Ovary (tissue), 10 donors: ENCODE measurements at places on chromosomes 5 and 9. TPM values are rescaled to one million over a fixed set of nuclear protein-coding genes. Genes with fewer than 3 reads are reported as not detected.
A peak's percentile ranks its signal among the peaks of the same experiment; 100 is the strongest.

DNA sequence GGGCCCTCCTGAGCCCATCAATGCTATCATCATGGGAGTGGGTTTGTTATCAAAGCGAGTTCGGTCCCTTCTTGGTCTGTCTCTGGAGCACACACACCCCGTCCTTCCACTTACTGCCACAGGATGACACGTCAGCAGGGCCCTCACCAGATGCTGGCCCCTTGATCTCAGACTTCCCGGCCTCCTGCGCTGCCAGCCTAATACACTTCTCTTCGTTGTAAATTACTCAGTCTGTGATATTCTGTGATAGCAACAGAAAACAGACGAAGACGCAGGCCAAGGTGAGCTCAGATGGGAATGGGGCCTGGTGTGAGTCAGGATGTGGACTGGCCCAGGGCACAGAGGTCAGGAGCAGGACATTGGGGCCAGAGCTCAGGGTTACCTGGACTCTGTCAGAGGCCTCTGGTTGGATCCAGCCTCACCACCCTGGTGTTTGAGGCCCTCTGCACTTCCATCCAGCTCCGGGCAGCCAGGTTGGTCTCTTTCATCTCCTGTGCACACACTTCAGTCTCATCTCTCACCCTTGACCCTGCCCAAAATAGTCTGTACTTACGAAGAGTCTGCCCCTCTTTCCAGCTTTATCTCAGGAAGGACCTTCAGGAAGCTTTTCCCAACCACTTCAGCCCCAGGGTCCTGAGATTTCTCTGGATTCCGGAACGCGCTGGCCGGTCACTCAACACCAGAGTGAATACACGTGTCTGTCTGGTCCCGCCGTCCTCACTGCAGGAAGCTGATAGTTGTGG, 26.0 kb upstream of the CNOT6 start:
- no peak for DNase-seq
- no peak overlapping the region for H3K27ac ChIP-seq
- H3K4me3 ChIP-seq, result no peak overlapping the region
- no peaks in the 10 kb centered on the region for H3K27me3 ChIP-seq
- H3K36me3 ChIP-seq, result no peaks in the 10 kb centered on the region

DNA sequence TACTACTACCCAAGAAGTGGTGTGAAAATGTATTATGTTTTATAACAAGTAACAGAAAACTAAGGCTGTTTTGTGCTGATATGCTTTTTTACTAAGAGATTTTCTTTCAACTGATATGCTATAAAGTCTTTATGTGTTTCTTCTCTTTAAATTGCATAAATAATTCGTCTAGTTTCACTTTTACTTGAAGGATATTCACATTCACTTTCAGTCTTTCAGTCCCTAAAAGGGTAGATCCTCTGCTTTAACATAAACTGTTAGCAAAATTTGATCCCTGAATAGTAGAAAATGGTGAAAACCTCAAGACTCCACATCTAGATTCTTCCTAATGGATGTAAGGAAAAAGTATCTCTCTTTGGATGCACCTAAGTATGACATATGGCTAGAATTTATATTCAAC, 69.0 kb upstream of the FST start:
- DNase-seq, result no peak
- H3K36me3 ChIP-seq, result no peaks in the 10 kb centered on the region
- H3K4me1 ChIP-seq, result no peaks in the 10 kb centered on the region
- H3K4me3 ChIP-seq, result no peak overlapping the region
- H3K27ac ChIP-seq, result no peak overlapping the region

DNA sequence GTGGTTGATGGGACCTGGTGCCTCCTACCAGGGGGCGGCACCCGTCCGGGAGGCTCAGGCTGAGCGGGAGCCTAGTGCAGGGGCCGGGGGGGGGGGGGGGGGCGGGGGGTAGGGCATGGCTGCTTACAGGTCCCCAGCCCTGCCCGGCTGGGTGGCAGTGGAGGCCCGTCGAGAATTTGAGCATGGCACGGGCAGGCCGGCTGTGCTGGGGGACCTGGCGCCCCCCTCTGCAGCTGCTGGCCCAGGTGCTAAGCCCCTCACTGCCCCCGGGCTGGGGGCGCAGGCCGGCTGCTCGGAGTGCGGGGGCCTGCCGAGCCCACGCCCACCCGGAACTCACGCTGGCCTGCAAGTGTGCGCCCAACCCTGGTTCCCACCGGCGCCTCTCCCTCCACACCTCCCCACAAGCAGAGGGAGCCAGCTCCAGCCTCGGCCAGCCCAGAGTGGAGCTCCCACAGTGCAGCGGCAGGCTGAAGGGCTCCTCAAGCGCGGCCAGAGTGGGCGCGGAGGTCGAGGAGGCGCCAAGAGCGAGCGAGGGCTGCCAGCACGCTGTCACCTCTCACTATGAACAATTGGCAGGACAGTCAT, 77.7 kb downstream of the LMNB1 start:
- no peak for DNase-seq
- H3K4me3 ChIP-seq, result no peak overlapping the region
- peaks cover 5% of the 10 kb centered on the region for H3K4me1 ChIP-seq
- H3K27ac ChIP-seq, result no peak overlapping the region
- no peaks in the 10 kb centered on the region for H3K27me3 ChIP-seq

DNA sequence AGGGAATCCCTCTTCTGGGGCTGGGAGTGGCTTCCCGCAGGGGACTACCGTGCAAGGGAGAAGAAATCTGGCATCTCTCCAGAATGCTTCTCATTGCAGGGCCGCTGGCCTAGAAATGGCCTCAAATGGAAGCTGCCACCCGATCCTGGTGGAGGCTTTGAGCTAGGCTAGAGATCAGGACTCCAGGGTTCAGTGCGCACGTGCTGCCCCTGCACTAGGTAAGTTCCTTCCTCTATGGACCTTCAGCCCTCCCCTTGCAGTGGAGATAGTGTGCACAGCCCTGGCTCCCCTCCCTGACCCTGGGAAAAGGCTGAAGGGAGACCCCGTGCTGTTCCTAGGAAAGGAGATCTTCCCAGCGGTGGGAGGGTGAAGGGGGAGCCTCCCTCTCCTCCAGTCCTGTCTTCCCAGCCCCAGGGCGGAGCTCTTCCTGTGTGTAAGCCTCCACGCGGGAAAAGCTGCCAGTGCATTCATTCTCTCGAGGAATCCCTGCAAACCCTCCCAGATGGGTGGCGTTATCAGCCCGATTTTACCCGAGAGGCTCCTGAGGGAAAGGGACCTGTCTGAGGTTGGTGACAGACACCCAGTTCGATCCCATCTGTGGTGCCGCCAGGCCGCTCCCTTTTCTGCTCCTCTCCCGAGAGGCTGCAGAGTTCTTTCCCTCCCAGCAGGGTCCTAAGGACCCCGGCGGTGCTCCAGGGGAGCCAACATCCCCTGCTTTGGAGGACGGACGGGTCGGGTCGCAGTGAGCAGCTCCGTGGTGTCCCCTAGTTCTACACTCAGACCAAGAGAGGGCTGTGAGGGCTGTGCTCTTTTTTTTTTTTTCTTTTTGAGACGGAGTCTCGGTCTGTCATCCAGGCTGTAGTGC, 1.4 kb upstream of the CERCAM start:
- no peaks in the 10 kb centered on the region for H3K27me3 ChIP-seq
- H3K27ac ChIP-seq, result no peak overlapping the region
- peak; percentile 43 for DNase-seq

DNA sequence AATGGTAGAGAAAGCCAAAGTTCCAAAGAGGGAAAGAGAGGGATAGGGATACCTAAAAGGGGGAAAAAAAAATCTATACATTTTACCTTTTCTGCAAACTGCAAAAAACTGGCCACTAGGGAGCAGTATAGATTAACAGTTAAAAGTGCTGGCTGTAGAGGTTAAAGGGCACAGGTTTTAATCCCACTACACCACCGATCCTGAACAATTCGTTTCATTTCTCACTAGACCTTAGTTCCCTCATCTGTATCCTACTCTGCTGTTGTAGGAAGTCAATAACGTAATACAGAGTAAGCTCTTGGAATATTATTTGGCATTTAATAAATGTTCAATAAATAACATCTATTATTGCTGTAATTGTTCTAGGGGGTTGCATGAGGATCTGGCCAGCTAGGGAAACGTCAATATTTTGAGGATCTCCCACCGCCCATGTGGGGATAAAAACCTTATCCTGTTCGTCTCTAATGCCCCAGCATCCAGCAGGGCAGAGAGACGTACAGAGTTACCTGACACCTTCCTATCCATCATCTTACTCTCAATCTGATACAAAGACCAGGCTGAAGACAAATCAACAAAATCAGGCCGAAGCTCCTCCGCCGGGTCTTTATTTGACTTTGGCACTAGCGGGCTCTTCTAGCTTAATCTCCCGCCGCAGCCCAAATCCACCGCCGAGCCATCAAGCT, 757 bp downstream of the CDC26 start:
- peak overlapping the region; percentile 94 for H3K4me3 ChIP-seq
- no peaks in the 10 kb centered on the region for H3K36me3 ChIP-seq
- H3K4me1 ChIP-seq, result no peaks in the 10 kb centered on the region
- DNase-seq, result no peak
- H3K27ac ChIP-seq, result peak overlapping the region; percentile 70

OR1N1 gene
- total RNA-seq, result not detected
